Stimulated activated naive CD4-positive, alpha-beta T cell treated with Interleukin-2 at 50 U/mL for 16 hours (primary cell): ENCODE measurements at places on chromosomes 16 and 17.

DNA sequence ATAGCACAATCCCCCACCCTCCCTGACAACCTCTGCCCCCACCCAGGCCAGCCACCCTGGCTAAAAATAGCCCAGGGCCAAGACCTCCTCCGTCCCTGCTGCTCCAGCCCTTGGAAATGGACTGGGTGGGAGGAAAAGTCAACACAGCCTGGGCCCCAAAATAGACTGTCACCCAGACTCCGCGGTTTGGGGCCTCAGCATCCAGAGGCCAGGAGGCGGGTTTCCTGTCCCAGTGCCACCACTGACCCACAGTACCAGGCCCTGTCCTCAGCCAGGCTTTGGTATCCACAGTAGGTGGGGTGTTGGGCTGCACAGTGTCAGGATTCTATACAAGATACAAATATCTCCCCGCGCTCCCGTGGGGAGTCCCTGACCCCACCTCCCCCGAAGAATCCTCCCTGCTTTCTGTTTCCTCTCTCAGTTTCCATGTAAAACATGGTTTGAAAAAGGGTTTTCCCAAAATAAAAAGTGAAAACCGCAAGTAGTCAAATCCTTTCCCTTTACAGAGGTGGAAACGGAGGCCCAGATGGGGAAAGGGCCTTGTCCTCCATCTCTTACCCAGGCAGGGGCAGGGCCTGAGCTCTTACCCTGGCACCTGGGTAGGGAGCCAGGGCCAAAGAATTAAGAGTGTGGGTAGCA, 20.1 kb downstream of the CPNE2 start:
- no peak for DNase-seq

DNA sequence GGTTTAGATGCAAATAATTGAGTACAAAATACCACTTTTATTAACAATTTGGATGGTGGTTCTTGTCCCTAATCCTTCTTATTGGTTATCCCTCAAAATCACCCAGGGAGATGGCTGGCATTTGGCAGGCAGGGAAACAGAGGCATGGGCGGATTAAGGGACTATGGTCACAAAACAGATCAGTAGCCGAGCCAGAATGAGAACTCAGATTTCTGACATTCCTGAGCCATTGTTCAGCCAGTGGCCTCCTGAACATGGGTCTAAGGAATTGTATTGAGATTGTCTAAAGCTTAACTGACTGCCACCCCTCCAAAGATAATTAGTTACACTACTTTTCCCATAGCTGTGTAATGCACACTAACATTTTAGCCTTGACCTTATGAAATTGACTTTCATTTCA, 88.4 kb downstream of the CHD9NB start:
- DNase-seq = no peak

- DNase-seq = no peak
These were observed 40.1 kb downstream of the ZNF267 start for GRCh38 chr16:31913668-31914067.

DNA sequence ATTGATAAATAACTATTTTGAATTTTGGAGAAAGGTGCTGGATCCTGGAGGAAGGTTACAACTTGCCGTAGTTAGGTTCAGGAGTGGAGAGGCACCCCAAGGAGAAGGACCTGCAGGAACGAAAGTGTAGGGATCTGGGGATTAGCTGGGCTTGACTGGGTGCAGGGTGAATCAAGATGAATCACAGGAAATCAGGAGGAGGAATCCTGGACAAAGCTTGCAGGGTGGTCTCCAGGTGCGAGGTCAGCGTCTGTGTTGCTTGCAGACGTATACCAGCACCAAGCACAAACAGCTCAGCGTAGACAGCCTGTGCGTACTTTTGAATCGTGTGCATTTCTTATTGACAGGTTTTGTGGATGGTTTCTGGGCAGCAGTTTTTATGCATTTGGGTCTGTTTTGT, 144.3 kb downstream of the MSI2 start:
- DNase-seq = no peak

DNA sequence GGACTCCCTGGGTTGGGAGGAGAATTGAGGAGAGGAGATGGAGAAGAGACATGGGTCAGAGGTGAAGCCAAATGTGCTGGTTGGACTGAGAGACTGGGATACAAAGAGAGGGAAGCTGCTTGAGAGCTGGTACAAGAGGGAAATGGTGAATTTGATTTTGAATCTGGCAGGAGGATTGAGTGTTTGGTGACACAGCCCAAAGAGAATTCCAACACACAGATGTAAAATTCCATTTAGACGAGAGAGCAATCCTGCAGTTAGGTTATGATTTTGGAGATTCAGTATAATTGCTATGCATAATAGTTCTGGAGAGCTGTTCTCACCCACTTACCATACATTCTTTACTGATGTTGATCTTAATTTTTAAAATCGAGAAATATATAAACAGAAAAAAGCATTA, 57.7 kb downstream of the HSD17B2 start:
- no peak for DNase-seq

GRCh38 chr17:66713533-66714042, 121.3 kb upstream of the CACNG5 start:
- DNase-seq = peak; percentile 29

GRCh38 chr16:4328782-4329775, 13.2 kb downstream of the GLIS2 start:
- DNase-seq = no peak

DNA sequence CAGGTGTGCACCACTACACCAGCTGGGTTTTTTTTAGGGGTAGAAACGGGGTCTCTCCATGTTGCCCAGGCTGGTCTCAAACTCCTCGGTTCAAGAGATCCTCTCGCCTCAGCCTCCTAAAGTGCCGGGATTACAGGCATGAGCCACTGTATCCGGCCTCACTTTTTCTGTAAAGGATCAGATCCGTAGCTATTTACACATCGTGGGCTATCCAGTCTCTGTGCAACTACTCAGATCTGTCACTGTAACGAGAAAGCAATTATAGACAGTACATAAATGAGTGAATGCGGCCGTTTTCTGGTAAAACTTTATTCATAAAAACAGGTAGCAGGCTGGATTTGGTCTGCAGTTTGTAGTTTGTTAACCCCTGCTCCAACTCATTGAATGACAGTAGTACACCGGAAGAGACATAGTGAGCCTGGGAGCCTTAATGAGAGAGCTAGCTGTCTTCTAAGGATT, 44.5 kb downstream of the VMP1 start:
- peak; percentile 31 for DNase-seq

DNA sequence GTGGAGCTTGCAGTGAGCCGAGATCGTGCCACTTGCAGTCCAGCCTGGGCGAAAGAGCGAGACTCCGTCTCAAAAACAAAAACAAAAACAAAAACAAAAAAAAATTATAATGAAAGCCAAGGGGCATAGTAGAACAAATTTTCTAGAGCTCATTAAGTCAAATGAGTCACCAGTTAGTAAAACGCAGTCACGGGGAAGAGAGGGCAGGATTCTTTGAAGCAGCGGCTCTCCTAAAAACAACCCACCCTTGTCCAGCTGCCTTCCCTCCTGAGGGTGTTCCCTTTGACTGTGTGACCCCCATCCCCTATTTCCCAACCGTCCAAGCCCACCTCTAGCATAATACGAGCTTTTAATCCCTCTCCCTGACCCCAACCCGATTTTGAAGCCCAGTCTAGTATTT, 44.1 kb upstream of the STH start:
- DNase-seq = no peak

- DNase-seq = no peak
These were observed 351.7 kb upstream of the TNRC6C start for GRCh38 chr17:77606865-77607210.

DNA sequence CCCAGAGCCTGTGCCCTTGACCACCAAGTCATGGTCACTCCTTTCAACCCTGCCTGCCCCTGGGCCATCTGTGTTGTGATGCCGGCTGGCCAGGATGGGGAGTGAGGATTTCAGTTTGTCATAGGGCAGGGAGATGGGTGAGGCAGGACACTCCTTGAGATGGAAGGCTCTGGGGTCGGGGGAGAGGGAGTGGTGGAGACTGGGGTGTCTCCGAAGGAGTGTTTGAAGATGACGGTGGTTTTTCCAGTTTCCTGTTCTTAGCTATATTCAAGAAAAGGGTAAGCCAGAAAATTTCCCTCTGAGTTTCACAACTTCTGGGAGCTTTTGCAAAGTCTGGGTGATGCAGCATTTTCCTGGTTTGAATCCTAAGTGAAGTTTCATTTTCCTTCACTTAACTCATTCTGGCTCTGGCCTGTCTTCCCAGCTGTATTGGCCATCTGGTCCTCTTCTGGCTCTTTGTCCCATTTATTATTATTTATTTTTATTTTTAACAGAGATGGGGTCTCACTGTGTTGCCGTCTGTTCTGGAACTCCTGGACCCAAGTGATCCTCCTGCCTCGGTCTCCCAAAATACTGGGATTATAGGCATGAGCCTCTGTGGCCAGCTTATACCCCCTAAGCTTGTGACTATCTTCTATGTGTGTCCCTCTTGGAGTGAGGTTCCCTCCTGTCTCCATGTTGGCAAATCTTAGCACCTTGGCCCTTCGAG, 27.7 kb downstream of the ABCC1 start:
- no peak for DNase-seq

- DNase-seq = no peak
These were observed 5.7 kb downstream of the FN3K start for GRCh38 chr17:82740906-82741759.

- no peak for DNase-seq
These were observed 1.8 kb upstream of the C1QTNF8 start for GRCh38 chr16:1097800-1098199.

GRCh38 chr17:77144227-77144626, 3.5 kb downstream of the SEC14L1 start:
- no peak for DNase-seq

GRCh38 chr16:68640972-68641371, 4.1 kb upstream of the CDH3 start:
- no peak for DNase-seq

GRCh38 chr16:22317001-22317530, 19.9 kb downstream of the POLR3E start:
- DNase-seq = no peak

DNA sequence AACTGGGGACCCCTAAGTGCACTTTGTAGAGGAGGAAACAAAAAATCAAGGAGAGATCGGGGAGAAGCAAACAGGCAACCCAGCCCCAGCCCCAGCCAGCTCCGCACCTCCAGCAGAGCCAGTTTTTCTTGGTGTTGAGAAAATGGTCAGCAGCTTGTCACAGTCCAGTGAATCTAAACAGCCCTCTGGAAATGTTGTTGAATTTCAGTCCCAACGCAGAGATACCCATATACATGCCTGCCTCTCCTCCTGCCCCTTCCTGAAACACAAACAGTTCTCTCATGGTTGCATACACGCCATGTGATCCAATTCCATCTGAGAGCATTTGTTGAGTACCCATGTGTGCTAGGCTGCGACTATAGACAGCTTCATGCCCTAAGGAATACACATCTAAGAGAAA, 42.4 kb upstream of the LHX1 start:
- no peak for DNase-seq

- DNase-seq = no peak
These were observed 20.9 kb downstream of the G6PC3 start for GRCh38 chr17:44091200-44091997.

DNA sequence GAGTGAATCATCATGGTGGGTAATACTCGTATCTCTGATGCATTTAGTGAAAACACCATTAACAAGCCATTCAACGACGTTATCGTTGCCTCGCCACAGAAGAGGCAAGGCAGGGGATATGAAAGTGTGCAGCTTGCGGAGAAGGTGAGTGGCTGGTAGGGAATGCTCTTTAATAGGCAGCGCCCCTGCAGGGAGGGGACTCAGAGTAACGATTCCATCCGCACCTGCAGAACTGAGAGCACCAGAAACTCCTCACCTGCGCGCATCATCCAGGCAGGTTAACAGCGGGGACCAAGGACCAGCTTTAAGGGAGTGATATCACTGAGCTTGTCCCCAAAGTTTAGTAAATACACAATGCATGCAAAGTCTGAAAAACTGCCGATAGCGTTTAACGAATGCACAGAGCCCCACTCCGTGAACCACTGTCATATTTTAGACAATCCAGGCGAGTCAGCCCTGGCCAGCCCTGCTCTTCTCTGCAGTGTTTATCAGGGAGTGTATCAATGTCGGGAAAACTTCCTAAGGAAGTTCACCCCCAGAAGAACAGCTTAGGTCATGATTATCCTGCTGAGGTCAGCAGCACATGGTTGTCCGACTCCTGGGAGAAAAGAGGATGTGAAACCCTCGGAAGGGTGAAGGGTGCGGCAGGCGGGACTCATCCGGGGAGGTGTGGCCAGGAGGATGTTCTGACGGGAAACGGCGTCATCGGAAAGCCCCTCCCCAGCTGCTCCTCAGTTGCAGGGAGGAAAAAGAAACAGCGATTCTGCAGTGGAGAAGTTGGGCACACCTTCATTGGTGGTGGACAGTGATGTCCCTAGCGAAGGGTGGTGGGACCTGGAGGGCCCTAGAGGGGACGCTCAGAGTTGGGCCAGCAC, 68.5 kb upstream of the DNAH17 start:
- peak; percentile 46 for DNase-seq

- DNase-seq = no peak
These were observed 47.6 kb downstream of the FZD2 start for GRCh38 chr17:44604768-44605485.

GRCh38 chr17:6450926-6451832, 6.9 kb downstream of the PIMREG start:
- no peak for DNase-seq

- no peak for DNase-seq
These were observed 22.5 kb upstream of the ETV4 start for GRCh38 chr17:43568506-43569082.

DNA sequence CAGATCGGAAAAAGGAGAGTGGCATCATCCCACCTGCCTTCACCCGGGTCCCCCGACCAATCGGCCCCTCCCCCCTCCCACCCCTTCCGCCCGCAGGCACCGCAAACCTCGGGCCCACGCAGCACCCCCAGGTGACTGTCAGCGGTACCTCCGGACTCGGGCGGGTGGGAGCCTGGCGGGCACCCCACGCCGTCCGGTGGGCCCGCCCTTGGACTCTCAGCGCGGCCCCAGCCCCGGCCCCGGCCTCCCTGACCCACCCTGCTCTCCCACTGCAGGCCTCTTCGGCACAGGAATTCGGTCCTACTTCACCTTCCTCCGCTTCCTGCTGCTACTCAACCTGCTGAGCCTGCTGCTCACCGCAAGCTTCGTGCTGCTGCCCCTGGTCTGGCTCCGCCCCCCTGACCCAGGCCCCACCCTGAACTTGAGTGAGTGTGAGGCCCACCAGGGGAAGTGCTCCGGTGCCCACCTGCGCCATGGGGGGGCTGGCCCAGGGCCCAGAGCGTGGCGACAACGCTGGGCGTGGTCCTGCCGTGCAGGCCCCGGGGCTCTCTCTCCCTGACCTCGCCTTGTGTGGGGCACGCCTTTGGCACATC, 1.6 kb downstream of the TMC8 start:
- DNase-seq = peak; percentile 72

DNA sequence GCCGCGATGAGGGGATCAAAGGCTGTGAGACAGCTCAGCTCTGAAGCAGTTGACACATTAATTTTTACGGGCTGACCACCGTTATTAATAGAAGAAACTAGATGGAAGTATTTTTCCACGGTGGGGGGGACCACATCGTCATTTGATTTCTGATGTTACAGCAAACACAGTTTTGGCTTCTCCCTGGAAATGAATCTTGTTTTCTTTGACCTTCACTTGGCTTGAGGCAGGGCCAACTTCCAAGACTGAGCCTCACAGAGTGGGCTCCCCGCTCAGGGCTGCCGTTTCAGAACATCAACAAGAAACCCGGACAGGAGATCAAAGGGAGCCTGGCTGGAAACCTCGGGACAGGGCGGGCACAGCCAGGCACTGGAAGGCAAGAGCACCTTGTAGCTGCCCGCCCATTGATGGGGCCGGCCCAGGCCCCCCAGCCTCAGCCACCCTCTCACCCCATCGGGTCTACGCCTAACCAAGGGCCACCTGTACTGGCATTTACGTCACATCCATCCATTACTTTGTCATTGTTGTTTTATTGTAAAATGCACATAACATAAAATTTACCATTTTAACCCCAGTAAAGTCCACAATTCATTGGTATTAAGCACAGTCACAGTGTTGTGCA, 124.6 kb downstream of the C16orf95 start:
- DNase-seq = no peak
